Activated T-helper 1 cell treated with anti-CD3 and anti-CD28 coated beads, Interleukin-2, amount 50 U/mL, for 16 hours (primary cell): ENCODE measurements at places on chromosomes 5 and 9.

- DNase-seq, result no peak
These were observed 181.6 kb downstream of the CD180 start for GRCh38 chr5:67014957-67015400.

- DNase-seq, result no peak
These were observed 23.5 kb upstream of the IL7R start for GRCh38 chr5:35833224-35833623.

DNA sequence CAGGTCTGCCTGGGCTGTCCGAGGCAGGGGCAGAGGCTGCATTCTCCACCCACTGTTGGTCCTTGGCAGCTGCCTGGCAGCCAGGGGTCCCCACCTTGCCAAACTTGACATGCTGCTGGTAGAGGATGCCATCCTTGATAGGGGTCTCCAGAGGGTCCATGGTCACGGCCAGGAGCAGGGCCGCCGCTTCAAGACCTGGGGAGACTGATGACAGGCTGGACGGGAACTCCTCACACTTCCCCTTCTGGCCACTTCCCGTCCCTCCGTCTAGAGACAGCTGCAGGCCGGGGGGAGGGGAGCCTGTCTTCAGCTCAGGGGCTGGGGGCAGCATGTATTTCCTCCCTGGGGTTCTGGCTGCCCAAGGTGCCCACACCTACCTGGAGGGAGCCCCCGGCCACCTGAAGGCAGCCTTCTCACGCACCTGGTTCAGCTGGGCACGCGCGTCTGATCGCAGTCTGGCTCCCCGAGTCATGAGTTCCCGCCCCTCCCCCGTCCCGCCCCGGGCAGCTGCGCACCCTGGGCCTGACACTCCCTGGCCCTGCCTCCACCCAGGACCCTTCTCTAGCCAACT is at the start of gene DOK3:
TSS of gene DOK3 (minus strand) at position 446 of the 571 bp plus-strand sequence. CDS start at position 160, 286 bp downstream.
- DNase-seq, result no peak

DNA sequence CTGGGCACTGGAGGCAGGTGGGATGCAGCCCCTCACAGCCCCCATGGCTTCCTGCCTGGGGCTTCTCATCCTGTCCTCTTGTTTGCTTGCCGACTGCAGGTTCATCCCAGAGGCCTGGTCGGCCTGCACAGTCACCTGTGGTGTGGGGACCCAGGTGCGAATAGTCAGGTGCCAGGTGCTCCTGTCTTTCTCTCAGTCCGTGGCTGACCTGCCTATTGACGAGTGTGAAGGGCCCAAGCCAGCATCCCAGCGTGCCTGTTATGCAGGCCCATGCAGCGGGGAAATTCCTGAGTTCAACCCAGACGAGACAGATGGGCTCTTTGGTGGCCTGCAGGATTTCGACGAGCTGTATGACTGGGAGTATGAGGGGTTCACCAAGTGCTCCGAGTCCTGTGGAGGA is 232.7 kb downstream of the ADAMTSL1 start:
- no peak for DNase-seq

DNA sequence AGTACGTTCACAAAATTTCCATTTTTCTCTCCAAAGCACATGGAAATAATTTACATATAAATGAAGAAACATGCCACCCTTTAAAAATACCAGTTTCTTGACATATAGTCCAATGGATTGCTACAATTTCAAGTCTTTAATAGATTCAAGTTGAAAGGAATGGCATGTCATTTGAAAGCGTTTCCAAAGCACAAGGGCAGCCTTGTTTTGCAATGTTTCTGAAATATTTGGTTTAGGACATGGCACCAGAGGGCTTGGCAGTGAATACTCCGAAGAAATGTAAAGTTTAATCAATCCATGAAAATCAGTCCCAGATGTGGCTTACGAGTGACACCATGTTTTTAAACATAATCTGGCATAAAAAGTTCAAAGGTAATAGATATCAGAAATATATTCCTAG is 333.7 kb downstream of the PDE4D start:
- no peak for DNase-seq

GRCh38 chr5:59471463-59471862 is 422.1 kb downstream of the PDE4D start:
- no peak for DNase-seq

GRCh38 chr5:60503771-60504170 is 196.2 kb downstream of the DEPDC1B start:
- no peak for DNase-seq

GRCh38 chr5:64925123-64925522 is 156.4 kb downstream of the CWC27 start:
- DNase-seq, result no peak

DNA sequence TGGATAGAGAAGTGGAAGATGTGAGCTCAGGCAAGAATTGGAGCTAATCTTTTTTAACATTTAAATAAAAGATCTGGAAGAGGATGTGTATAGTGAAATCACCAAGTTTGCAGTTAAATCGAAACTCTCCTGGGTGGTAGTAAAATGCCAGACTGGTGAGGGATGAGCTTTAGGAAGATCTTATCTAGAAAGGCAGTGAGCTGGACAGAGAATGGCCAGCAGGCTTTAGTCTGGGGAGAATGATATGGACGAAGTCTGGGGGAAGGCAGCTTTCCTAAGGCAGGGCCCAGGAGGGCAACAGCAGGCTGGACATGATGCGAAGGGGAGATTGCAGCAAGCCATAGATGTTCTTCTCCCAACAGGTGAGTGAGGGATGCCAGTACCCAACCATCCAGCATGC is 25.6 kb downstream of the UNC5A start:
- no peak for DNase-seq

- no peak for DNase-seq
These were observed 648.5 kb downstream of the BNC2 start for GRCh38 chr9:16221822-16222547.

DNA sequence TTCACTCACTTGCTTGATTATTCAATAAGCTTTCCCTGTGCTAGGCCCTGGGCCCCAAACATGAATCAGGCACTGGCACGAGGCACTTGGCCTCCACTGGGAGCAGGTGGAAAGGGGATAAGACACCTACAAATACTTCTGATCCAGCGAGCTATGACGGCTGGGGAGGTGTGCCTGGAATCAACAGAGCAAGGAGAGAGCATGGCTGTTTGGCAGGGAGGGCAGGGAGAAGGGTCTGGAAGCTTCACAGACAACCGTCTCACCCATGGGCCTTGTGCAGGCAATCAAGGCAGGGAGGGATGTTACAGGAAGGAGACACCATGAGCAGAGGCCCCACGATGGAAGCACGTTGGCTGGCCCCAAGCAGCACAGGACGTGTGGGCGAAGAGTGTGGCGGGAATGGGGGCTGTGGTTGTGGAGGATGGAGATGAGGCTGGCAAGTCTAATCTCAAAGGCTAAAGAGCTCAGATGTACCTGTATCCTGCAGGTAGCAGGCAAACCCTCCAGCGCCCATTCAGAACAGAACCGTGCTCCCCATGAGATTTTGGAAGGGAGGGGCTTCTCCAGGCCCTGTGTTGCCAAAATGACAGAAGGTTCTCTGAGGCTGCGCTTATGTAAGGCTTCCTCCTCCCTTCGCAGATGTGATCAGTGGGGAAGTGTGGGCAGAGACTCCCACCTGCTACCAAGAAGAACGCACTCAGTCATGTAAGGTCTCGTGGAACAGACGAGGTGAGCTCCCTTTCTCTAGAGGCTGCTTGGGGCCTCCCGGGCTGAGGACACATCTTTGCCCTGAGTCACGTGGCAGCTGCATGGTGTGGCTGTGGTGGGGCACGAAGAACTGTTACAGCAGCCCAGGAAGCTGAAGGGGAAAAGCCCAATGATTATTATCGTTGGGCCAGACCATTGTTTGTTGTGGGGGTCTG is 189.7 kb downstream of the DAB2IP start:
- no peak for DNase-seq

DNA sequence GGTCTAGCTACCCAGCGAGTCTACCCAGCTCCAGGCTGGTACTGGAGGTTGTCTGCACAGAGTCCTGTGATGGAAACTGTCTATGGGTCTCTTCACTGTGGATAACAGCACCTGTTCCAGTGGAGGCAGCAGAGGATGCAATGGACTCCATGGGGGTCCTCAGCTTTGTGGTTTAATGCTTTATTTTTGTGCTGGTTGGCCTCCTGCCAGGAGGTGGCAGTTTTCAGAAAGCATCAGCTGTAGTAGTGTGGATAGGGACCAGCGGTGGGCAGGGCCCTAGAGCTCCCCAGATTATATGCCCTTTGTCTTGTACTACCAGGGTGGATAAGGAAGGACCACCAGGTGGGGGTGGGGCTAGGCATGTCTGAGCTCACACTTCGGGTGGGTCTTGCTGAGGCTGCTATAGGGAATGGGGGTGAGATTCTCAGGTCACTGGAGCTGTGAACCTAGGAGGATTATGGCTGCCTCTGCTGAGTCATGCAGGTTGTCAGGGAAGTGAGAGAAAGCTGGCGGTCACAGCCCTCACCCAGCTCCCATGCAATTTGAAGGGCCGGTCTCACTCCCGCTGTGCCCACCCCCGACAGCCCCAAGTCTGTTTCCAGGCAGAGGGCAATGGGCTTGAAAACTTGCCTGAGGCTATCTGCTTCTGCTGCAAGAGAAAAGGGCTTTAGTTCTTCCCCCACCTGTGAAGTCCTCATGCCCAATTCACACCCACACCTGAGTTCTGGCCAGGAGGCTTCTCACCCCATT is 397.1 kb downstream of the TLE1 start:
- DNase-seq, result no peak

DNA sequence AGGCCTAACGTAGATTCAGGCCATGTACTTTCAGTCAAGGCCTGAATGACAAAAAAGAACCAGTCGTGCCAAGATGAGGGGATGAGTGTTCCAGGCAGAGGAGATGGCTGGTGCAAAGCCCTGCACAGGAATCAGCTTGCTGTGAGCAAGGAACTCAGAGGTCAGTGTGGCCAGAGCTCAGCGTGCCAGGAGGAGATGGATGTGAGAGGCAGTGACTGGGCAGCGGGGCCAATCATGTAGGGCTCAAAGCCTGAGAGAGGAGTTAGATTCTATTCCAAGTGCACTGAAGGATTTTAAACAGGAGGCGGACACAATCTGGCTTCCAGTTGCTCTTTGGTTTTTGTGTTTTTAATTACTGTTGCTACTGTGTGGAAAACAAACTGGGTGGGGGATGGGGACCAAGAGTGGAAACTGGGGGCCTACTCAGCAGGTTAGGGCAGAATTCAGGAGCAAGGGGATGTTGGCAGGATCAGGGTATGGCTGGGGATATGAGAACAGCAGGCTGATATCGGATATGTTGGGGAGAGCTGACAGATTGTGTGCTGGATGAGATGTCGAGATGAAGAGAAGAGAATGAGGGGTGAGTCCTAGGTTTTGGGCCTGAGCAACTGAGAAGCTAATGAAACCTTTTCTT is 64.3 kb downstream of the ANGPTL2 start:
- no peak for DNase-seq

DNA sequence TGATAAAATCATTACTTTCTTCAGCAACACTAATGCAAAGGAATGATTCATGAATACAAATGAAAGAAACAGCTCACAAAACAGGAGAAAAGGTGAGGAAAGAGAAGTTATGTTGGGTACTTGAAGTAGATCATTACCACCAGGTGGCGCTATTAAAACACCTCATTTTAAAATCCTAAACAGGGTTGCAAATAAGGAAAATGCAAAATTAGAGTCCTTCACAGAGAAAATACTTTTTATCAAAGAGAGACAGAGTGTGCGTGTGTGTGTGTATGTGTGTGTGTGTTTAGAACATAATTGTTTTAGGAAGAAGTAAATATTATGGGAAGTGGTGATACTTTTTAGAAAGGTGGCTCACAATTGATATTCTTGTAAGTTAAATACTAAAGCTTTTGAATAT is 49.5 kb upstream of the CD180 start:
- no peak for DNase-seq

- no peak for DNase-seq
These were observed 376.4 kb downstream of the ARRDC3 start for GRCh38 chr5:91006713-91007112.

- DNase-seq, result no peak
These were observed 2.9 kb upstream of the PAX5 start for GRCh38 chr9:37036776-37037502.

GRCh38 chr9:4138180-4138579 is 161.7 kb downstream of the GLIS3 start:
- DNase-seq, result no peak

DNA sequence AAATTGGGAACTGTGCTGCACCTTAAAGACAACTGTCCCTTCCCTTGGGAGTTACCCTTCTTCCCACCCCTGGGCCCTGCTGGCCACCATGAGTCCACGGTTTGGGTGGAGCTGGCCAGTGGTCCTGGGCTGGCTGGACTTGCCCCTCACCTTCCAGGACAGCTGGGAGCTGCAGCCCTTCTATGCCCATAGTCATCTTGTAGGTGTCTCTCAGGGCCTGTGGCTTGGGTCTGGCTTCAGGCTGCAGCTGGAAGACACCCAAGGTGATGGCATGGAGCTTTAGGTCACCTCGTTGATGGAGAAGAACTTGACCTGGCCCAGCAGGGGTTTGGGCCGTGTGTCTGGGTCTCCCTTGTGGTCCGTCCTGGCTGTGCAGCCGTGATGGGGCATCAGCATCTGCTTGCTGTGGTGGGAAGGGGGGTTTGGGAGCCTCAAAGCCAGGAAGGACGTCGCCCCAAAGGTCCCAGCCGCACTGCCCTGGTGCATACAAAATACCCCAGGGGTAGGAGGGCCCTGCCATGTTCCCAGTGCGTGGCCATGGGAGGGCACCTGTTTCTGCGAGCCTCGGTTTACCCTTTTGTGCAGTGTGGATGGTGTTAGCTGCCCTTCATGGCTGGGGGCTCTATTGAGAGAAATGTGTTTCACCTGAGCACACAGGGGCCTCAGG is 8.9 kb downstream of the WNK2 start:
- DNase-seq, result no peak

DNA sequence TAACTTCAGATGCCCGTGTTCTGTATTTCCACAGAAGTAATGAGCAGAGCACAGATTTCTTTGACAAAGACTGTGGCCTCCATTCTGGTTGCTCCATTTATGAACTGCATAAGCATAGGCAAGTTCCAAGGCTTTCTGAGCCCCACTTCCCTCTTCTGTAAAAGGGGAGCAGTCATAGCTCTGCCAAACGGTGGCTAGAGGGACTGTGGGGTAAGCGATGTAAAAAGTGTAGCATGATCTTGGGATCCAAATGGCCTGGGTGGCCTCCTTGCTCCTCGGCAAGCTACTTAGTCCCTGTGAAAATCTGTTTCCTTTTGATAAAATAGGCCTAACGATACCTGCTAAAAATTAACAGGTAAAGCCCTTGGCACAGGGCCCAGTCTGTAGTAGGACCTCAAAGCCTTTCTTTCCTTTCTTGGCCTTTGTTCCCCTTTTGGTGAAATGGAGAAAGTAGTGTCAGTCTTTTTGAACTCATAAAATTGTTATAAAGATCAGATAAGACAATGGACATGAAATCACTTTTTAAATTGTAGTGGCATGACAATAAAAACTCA is 646.6 kb downstream of the ACTL7B start:
- no peak for DNase-seq

DNA sequence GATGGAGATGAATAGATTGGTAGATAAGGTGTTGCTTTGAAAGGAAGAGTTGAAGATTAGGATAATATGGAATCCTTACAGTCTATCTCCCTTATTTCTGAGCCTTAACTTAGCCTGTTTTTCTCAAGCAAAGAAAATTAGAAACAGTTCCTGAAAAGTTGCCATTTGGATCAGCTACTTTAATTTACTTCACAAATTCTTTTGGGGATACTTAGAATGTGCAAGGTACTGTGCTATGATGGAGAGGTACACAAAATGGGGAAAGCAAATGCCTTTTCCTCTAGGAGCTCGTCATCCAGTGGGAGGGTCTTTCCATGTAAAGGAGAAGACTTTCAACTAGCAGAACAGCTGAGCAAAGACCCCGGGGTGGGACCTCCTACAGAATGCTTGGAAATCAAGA is 51.1 kb upstream of the SMARCA2 start:
- no peak for DNase-seq
